ENCODE measurements at places on chromosomes 5 and 9. TPM values are rescaled to one million over a fixed set of nuclear protein-coding genes. Genes with fewer than 3 reads are reported as not detected.

GDA gene
- 0.39 TPM for total RNA-seq

PDE4D gene
- 1.7 TPM for total RNA-seq

- H3K4me1 ChIP-seq = peaks cover 60% of the 10 kb centered on the region
- no peaks in the 10 kb centered on the region for H3K27me3 ChIP-seq
- no peak overlapping the region for H3K27ac ChIP-seq
- no peak for DNase-seq
- no peaks in the 10 kb centered on the region for H3K36me3 ChIP-seq
Measured at GRCh38 chr9:92735636-92736562, 28.7 kb downstream of the BICD2 start.

TAF11L3 gene
- not detected for total RNA-seq

SLC45A2 gene
- total RNA-seq = not detected

DNA sequence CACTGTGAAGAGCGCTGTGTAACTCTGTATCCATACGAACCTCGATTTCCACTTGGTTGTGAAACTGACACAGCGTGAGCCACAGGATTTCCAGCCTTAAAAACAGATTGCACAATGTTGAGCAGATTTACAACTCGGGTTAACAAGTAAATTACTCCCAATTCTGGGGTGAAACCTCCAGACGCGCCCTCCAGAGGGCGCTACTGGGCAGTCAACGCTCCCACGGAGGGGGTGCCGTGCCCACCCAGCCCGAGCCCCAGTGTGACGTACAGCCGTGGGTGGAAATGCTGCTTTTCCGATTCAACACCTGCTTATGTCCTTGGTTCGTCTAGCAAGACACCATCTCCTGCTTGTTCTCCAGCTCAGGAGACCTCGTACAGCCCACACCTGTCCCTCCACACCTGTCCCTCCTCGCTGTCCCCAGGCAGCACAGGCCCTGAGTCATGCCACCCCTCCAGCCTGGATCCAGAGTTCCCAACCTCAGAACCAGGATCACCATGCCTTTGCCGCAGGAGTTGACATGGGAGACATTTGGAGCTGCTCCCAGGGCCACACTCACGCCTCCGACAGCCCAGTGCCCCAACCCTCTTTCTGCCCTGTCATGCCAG is 34.4 kb upstream of the SLC6A3 start:
- H3K36me3 ChIP-seq = peaks cover 51% of the 10 kb centered on the region
- no peaks in the 10 kb centered on the region for H3K27me3 ChIP-seq
- DNase-seq = peak; percentile 65
- no peak overlapping the region for H3K4me3 ChIP-seq
- peaks cover 5% of the 10 kb centered on the region for H3K4me1 ChIP-seq

DNA sequence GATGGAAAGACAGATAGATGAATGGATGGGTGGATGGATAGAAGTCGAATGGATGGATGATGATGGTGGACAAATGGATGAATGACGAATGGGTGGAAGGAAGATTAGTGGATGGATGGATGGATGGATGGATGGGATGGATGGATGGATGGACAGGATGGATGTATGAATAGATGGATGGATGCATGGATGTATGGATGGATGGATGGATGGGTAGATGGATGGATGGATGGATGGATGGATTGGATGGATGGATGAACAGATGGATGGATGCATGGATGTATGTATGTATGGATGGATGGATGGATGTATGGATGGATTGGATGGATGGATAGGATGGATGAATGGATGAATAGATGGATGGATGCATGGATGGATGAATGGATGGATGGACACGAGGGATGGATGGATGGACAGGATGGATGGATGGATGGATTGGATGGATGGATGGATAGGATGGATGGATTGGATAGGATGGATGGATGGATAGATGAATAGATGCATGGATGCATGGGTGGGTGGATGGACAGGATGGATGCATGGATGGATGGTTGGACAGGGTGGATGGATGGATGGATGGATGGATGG is 52.4 kb downstream of the DUSP1 start:
- no peaks in the 10 kb centered on the region for H3K36me3 ChIP-seq
- peaks cover 2% of the 10 kb centered on the region for H3K4me1 ChIP-seq
- DNase-seq = no peak
- no peak overlapping the region for H3K27ac ChIP-seq

DNA sequence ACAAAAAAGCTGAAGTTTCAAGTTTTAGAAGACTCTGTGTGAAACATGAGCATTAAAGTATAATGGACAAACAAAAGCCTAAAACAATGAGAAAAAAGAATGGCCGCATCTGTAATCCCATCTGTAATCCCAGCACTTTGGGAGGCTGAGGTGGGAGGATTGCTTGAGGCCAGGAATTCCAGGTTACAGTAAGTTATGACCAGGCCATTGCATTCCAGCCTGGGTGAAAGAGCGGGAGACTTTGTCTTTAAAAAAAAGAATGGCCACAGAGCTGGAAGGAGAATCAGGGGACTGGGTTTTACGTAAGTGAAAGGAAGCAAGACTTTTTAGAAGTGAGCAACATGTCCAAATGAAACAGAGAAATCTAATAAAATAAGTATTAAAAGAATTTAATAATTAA is 2.6 kb upstream of the ATG10 start:
- no peak for DNase-seq
- peaks cover 33% of the 10 kb centered on the region for H3K4me1 ChIP-seq
- H3K27me3 ChIP-seq = no peaks in the 10 kb centered on the region
- no peak overlapping the region for H3K27ac ChIP-seq
- no peaks in the 10 kb centered on the region for H3K36me3 ChIP-seq
- no peak overlapping the region for H3K4me3 ChIP-seq
